ENCODE measurements at places on chromosomes 16 and 17.

- no peak for DNase-seq
Measured at GRCh38 chr16:11169641-11170040, 86.4 kb downstream of the SOCS1 start.

GRCh38 chr16:56372013-56372634, 53.2 kb downstream of the AMFR start:
- DNase-seq: no peak

- no peak for DNase-seq
Measured at GRCh38 chr16:90077757-90078578, 837 bp upstream of the PRDM7 start.

GRCh38 chr17:67746704-67747571, 29.2 kb downstream of the NOL11 start:
- no peak for DNase-seq

DNA sequence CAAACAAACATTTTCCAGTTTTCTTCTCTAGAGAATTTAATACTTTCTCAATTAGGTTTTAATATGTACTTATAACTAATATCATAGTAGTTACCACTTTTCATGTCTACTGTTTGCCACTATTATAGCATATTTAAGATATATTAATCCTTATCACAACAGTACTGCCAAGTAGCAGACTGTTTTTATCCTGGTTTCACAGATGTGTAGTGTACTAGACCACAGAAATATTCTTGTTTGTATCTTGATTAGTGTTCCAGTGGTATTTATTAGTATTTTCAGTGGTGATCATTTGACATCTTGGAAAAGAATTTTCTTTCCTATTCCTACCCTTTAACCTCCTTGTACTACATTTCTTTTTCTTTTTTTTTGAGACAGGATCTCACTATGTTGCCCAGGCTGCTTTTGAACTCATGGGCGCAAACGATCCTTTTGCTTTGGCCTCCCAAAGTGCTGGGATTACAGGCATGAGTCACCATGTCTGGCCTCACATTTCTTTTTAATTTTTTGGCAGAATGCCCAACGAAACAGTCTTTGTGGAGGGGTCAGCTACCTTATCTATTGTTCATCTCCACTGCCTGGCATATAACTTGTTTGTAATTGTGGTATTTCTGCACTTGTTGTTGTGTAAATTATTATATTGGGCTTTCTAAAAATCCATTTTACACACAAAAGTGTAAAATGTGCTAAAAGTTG, 27.2 kb downstream of the MAP2K4 start:
- no peak for DNase-seq

DNA sequence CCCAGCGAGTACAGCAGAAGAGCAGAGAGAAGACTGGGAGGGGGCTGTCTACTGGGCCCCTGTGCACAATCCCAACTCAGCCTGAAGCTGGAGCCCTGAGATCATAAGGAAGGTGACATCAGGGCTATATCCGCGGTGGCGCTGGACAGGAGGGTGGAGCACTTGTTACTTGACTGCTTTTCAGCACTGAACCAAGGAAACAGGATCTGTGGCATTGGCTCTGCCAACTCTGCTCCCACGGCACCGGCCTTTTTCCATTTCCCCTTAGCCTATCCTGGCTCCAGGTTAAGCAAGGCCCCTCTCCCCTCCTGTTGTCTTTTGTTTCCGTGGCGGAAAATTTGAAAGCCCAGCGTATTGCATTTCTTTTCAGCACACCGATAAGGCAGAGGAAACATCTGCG, 125.0 kb upstream of the IRX3 start:
- DNase-seq: no peak

- no peak for DNase-seq
Measured at GRCh38 chr17:62995377-62995885, 29.4 kb downstream of the TANC2 start.

GRCh38 chr17:29588562-29589411, 661 bp downstream of the GIT1 start:
- no peak for DNase-seq

DNA sequence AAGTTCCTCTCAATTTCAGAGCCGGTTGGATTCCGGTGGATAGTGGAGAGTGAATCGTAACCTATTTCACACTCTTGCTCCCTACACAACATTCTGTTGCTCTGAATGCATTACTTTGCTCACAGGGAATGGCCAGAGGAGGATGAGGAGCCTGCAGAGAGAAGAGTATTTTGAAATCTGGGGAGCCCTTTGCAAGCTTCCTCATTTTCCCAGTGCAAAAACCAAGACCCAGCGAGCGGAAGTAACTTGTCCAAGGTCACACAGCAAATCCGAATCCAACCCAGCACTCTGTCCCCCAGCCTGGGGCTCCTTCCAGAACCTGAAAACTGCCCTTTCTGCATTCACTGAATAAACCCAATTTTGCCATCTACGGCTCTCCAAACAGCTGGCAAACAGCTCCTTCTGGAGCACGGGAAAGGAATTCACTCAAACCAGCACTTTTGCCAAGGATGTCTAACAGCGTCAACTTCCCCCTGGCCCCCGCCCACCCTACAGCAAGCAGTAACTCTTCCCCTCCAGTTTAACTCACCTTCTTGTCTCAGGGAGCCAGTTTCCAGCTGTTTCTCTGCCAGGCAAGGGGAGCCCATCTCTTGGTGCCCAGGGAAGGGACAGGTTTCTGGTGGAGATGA, 557 bp downstream of the KCNG4 start:
- DNase-seq: no peak

DNA sequence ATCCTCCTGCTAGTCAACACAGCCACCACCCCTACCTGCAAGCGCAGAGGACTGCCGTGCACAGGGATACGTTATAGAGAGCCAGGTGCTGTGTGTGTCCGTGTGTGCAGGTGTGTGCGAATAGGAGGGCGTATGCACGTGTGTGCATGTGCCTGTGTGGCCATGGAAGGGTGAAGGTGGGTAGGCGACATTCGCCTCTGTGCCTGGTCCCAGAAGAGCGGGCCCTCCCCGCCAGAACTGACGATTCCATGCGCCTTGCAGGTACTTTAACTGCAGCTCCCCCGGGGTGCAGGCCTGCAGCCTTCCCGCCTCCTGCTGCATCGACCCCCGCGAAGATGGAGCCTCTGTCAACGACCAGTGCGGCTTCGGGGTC, 8.7 kb downstream of the PDE6G start:
- no peak for DNase-seq

GRCh38 chr17:82239926-82240505, 11.2 kb downstream of the SLC16A3 start:
- DNase-seq: no peak

DNA sequence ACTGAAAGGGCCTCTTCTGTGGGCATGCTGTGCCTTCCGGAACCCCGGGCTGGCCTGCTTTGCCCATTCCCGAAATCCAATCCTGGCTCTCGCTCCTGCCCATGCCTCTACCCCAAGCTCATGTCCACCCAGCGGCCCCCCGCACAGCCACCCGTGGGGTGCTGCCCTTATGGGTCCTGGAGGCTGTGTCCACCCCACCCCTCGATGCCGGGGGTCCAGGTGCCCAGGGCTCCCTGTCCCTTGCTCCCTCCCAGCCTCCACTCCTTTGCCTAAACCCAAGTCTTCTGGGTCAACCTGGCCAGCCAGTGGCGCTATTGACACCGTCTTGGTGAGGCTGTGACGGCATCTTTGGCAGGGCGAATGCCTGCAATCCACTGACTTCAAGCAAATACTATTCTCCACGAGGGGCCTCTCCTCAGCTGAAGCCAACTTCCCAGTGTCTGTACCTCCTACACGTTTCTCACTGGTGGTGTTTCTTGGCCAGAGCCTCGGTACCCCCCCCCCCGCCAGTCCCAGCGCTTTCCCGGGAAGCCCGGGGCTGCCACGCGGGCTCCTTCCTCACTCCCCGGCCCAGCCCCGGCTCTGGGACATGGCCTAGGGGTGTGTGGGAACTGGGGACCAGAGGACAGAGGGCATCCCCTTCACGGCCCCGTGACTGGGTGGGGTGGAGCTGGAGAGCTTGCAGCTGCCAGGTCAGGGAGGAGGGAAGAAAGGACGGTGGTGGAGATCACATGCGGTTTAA, 12.2 kb upstream of the DUS1L start:
- DNase-seq: no peak
